RWPE2 (cell line): ENCODE measurements at places on chromosomes 3 and 15.

GRCh38 chr15:35289024-35289617, 204.0 kb upstream of the NANOGP8 start:
- no peak for DNase-seq

DNA sequence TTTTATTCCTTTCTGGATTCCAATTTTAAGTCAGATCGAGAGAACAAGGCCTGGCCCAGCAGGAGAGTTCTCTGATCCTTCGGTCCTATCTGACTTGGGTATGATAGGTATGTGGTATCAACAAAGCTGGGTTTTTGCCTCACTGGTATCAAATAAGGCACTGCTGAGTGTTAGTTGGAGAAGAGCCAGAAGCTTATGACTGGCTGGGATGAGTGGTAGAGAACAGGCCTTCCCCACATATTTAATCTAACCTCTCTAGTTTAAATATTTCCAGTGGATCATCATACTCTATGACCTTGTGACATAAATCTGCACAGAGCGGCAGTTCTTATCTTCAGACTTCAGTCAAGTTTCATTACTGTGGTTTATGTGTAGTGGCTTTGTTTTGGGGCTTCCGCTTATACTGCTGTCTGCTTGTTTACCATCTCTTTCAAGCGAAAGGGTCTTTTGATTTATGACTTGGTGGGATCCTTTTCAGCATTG, 164.5 kb downstream of the PTPRG start:
- no peak for DNase-seq

- no peak for DNase-seq
Observed at GRCh38 chr15:28876131-28876844, 9.5 kb upstream of the APBA2 start.

DNA sequence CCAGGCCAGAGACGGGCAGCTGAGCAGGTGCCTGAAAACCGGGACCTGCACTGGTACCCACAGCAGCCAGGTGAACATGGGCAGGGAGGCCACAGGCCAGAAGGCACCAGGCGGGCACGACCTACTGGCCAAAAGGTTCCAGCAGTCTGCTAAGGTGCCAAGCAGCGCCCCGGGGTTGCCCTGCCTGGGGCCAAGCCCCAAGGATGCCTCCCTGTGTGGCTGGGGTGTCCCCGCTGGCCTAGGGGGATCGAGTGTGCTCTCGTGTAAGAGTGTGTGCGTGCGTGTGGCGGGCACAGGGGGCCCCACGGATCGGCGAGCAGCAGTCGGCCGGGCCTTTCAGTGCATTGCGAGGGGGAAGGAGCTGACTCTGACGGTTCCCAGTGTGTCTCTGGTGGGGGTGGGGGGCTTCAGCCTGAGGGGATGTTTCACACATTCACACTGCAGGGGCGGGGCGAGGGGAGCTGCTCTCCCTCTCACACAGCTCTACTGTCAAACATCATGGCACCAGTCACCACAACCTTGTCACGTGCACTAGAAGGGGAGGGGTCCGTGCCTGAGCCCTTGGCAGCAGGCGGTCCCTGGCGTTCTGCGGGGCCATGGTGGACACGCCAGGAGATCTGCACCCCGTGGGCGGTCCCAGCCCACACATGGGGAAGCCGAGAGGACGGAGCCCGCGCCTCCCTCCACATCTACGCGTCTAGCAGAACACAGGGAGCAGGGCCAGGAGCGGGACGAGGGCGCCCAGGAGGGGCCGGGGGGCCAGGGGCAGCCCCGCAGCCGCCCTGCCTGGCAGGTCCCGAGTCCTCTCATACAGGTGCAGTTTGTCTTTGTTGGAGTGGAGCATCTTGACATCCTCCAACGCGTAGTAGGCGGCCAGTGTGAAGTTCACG, 44.5 kb downstream of the RGMA start:
- no peak for DNase-seq

- no peak for DNase-seq
Observed at GRCh38 chr3:103006526-103007183, 571.8 kb downstream of the ZPLD1 start.

DNA sequence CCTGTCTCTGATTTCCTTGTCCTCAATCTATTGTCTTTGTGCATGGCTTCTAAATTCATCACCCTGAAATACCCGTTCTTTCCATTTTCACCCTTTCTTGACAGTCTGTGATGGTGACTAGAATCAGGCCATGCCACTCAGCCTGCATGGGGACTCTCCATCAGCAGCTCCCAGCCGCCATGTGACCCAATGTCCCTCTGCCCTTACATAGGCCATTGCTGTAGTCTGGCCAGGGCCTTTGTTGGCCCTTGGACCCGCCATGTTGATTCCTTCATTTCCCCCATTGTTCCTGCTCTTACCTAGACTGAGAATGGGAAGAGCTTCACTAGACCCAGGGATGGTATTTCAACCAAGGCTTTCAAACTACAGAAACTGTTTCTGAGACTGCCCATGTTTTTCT, 45.8 kb downstream of the SPSB4 start:
- DNase-seq, result no peak
